Colonic mucosa (tissue), 4 donors: ENCODE measurements at places on chromosomes 1 and 21.

DNA sequence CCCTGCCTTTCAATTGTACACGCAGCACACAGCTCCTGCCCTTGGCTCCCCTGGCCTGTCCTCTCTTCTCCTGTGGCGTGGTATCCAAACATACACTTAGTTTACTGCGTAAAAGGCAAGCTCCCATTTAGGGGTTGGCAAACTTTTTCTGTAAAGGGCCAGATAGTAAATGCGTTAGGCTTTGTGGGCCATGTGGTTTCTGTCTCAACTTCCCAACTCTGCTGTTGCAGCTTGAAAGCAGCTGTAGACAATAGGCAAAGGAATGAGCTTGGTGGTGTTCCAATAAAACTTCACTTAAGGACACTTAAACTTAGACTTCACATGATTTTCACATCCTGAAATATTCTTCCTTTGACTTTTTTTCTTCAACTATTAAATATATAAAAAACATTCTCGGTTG lies 63.3 kb downstream of the RHOU start:
- no peak for DNase-seq

DNA sequence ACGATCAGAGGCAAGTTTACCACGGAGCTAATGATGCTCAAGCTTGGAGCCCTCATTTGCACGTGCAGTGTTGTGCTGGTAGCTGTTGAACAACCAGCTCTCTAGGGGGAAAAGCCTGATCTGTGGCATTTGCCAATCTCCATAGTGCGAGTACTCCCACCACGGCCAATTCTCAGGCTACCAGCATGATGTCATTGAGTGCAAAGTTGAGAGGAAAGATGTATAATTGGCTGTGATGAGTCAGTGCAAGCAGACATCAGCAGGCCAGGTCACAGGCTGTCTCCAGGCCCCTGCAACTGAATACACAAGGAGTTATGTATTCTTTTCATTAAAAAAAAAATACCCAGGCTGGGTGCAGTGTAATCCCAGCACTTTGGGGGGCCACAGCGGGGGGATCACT lies 233.1 kb upstream of the VAMP3 start:
- DNase-seq = no peak

DNA sequence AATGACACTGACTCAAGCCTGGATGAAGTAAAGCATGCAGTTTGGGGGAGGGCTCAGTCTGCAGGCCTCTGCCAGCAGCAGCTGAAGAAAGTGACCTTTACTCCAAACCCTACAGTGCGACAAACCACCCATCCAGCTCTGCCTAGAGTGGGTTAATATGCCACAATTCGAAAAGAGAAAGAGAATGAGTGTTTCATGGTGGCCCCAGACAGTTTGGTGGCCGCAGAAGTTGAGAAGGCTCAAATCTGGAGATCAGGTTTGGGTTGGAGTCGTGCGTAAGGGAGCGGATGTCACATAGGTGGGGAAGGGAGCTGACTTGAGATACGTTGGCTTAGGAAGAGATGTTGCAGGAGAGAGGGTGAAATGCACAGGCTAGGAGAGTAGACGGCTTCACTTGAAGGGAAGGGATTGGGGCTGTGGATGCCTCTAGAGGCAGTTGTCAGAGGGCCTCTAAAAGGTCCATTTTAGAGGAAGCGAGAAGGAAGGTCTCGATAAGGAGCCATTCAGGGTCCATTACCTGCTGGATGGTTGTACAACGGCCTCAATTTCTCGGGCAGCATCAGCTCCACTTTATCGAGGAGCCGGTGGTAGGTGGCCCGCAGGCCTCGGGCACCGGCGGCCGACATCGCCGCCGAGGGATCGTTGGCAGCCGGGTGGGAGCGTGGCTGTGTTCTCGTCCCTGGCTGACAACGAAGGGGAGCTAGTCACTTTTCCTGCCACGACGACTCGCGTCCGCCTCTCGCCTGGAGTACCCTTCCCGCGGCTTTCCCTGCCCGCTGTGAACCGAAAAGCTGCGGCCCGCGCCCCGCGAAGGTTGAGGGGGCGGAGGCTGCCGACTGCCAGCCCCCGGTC lies 1.0 kb upstream of the DCAF6 start:
- DNase-seq = peak; percentile 68

DNA sequence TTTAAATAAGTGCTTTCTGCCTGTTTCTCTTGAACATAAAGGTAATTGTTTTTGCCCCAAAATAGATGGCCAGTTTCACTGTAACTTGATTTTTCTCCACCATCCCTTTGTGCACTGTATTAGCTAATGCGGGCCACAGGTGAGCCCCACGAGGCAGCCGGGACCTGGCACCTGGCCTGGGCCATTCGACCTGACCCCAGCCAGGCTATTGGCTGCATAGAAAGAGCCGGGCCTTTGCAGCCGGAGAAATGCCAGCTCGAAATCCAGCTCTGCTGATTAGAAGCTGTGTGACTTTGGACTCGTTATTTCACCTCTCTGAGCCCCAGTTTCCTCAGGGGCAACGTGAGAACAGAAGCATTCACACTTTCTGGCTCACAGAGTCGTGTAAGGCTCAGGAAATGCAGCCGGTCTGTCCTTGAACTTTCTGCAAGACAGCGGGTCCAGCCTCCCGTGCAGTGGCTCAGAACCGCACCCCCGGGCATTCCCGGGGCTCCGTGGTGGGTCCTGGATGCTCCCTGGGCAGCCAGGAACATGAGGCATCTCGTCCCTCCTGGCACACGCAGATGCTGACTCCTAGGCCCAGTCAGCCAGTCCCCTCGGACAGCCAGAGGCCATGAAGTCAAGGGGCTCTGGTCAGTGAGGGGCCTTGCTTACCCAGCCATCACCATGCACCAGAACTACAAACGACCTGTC lies 37.4 kb upstream of the ACTRT2 start:
- no peak for DNase-seq

GRCh38 chr1:94121411-94121821 lies 468 bp upstream of the ABCA4 start:
- no peak for DNase-seq

- DNase-seq = no peak
These were observed 31.4 kb downstream of the VASH2 start for GRCh38 chr1:212981571-212982328.

- no peak for DNase-seq
These were observed at the start of gene KISS1 for GRCh38 chr1:204196068-204196795. Gene KISS1, minus strand, starts transcription at chr1:204196491. Its CDS starts 3,615 bp downstream, at chr1:204192876.

DNA sequence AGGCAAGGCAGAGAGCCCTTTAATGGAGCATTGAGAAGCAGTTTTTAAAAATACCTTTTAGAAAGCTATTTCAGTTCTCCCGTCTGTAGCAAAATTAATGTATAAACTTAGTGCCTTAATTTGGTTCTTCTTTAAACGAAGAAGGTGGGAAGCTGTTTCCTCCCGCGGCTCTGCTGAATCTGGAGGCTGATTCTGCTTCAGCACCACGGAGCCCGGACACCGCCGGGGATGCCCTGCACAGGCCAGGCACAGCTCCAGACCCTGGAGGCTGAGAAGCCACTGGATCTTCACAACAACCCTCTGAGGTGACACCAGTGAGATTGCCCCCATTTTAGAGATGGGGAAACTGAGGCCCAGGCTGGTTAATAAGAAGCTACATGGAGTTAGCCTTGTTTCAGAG lies 175.8 kb upstream of the VAMP3 start:
- DNase-seq = no peak

DNA sequence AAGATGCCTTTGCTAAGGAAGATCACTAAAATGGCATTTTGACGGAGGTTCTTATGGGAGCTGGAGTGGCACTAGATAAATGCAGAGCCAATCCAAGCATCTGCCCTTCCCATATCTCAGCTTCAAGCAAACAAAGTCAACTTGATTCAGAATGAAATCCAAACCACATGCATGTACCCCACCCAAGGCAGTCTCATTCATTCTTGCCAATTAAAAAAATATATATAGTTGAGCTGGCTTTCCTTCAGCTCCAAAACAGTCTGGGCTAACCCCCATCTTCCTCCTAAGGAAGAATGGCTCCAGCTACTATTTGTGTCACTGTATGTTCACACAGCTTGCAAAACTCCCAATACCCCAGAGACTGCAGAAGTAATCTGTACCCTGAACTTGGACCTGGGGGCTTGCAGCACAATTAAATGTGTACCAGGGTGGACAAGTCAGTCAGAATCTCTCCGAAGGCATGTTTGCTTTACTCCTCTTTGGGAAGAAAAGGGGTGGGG lies 35.4 kb downstream of the GPR3 start:
- no peak for DNase-seq
